ENCODE measurements at places on chromosomes 12 and 14.
A peak's percentile ranks its signal among the peaks of the same experiment; 100 is the strongest.

- no peak for DNase-seq
These were observed 140.8 kb downstream of the PTCSC3 start for GRCh38 chr14:36035675-36036074.

DNA sequence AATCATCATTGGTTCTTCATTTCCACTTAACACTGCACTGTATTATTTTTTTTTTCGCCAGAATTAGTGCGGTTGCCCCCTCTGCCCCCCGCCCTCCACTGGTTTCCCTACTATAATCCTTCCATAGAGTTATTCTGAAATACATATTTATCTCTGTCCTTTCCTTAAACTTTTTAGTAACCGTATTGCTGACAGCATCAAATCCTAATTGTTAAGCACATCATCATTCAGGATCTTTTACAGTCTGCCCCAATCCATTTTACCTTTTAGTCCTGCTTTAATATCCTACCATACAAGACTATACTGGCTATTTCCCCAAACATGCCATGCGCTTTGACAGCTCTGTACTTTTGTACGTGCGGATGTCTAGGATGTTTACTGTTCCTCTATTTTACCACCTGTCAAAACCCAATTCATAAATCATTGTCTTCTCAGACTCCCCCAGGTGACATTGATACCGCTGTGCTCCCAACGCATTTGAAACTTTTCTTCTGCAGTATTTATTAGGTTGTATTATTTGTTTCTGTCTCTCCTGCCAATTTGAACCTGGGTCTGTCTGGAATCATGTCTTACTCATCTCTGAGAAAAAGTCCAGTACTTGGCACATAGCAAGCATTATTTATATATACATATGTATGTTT lies 1.0 kb downstream of the FGFR1OP2 start:
- DNase-seq = no peak

GRCh38 chr14:54447231-54447692 lies 6.1 kb upstream of the CNIH1 start:
- DNase-seq = no peak

- DNase-seq = no peak
These were observed 2.1 kb downstream of the SOX5 start for GRCh38 chr12:23947395-23947794.

DNA sequence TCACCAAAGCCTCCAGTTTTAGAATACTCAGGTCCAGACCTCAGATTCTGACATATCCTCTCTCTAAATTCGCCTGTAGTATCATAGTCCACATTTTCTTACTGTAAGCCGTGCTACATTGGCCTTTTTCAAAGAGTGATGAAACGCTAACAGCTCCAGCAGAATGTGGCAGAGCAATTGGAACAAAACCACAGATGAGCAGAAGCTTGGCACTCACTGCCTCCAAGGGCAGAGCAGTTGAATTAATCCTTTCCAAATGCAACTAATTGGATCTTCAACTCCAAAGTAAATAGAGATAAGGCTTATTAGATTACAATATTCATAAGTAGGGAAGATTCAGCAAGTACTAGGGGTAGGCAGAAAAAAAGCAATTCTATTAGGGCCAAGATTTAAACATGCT lies 128.3 kb downstream of the SLC35F4 start:
- DNase-seq = no peak

DNA sequence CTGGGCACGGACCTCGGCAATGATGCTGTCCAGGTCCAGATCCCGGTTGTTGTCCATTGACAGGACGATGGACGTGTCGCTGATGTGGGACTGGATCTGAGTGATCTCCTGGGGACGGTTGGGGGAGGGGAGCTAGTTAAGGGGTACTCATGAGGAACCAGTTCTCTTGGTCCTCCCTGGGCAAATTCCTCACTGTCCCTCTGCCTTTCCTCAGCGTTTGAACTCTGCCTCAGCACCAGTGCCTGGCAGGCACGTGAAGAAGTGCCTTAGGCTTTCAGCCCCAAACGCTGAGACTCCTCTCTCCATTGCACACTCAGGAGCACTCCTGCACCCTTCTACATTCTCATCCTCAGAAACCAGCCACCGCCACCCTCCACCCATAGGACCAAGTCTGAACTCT lies 9.7 kb downstream of the KRT72 start:
- DNase-seq = no peak

DNA sequence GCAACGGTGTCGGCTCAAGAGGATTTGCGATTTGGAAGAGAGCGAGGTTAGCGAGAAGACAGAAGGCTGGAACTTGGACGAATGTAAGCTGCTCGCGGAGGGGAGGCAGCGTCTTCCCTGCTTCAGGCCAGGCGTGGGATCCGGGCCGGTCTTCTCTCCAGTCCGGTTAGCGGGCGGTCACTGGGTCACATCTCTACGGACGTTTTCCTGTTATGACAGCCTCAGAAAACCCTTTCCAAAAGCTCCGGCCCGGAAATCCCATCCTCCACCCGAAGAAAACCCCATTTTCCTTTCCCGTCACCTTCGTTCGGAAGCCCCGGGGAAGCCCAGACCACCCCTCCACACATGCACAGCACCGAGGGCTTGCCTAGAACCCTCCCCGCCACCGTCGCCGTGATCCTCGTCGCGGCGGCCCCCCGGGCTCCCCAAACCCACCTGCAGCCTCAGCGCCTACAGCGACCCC lies 268 bp downstream of the NDUFB1 start:
- DNase-seq = peak; percentile 61

- no peak for DNase-seq
These were observed 137.0 kb upstream of the HIF1A start for GRCh38 chr14:61558271-61558670.

- DNase-seq = no peak
These were observed 216.5 kb upstream of the BTG1 start for GRCh38 chr12:92362126-92362525.

DNA sequence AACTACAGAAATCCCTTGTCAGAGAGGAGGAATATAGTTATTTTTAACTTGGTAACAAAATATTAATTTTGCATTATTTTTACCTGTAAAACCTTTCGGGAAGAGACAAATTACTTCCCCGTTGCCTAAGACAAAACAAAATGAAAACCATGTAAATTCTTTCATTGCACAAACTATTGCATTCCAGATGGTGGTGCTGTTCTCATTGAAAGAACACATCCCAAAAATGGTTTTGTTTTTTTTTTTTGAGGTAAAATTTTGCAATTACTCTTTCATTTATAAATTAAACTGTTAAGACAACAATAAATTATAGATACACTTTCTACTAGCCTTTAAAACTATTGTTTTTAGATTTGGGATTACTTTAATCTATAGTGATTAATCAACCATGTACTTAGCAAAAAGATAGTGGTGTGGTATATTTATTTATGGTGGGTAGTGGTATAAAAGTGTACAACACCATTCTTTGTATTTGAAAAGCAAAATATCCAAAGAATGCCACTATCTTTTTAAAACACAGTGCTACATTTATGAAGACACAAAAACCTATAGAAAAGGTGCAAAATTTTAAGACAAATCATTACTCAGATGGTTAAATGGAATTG lies 115.5 kb downstream of the SLC38A1 start:
- DNase-seq = peak; percentile 25

DNA sequence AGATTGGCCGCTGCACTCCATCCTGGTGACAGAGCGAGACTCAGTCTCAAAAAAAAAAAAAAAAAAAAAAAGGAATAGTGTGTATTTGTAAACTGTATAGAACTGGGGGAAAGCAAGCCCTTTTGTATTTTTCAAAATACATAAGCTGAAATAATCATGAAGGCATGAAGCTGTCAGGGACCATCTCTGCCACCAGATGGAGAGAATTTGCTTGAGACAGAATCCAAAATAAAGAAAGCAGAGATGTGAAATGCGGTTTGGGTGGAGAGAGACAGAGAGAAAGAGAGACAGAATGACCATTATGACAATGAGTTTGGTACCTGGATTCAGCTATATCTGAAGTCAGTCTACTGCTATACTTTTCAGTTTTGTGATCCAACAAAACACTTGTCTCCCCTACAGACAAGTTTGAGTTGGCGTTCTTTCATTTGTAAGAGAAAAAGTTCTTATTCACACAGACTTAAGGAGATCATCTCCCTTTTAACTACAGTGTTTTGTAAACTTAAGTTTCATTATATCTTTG lies 155.7 kb upstream of the LRIG3 start:
- peak; percentile 22 for DNase-seq

GRCh38 chr12:123269395-123269892 lies 2.2 kb downstream of the CDK2AP1 start:
- peak; percentile 75 for DNase-seq

- no peak for DNase-seq
These were observed 14.7 kb downstream of the TUBA1A start for GRCh38 chr12:49174218-49174617.

- peak; percentile 17 for DNase-seq
These were observed 47.4 kb upstream of the SRSF5 start for GRCh38 chr14:69719501-69719951.

DNA sequence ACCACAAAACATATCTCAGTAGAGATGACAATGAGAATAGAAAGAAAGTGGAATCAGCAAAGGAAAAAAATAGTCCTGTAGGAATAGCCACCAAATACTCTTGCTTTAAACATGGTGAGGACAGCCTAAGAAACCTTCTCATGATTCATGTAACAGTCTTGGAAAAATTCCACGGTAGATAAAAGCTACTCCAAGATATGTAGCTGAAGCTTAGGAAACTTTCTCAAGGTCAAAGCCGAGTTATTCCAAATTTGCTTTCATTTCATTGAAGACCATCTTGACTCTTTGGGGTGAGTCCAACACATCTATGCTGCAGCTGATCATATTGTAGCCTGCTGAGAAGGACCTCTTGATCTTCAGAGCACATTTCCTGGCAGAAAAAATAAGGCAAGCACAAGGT lies 157.6 kb downstream of the PAH start:
- peak; percentile 26 for DNase-seq

GRCh38 chr12:12992418-12993130 lies 7.5 kb downstream of the HEBP1 start:
- DNase-seq = no peak

GRCh38 chr14:102518063-102518648 lies 8.6 kb upstream of the ANKRD9 start:
- DNase-seq = no peak

- no peak for DNase-seq
These were observed 16.7 kb upstream of the TMEM229B start for GRCh38 chr14:67505254-67505653.

DNA sequence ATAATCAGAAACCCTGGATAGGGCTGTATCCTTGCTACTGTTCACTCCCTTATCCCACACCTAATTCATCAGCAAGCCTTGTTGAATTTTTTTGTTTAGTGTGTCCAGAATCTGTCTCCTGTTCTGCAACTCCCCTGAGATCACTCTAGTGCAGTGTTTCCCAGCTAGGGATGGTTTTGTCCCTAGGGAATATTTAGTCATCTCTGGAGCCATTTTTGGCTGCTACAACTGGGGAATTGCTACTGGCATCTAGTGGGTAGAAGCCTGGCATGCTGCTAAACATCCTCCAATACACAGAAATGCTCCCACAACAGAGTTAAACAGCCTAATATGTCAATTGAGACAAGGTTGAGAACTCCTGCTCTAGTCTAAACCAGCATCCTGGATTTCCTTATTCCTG lies 248.0 kb downstream of the NPAS3 start:
- no peak for DNase-seq

- no peak for DNase-seq
These were observed 182.2 kb downstream of the NOVA1 start for GRCh38 chr14:26415618-26416123.

All from skin of body (tissue), 3 donors.